Activated T-cell treated with anti-CD3 and anti-CD28 coated beads, Interleukin-2, amount 50 U/mL, for 4 hours (primary cell): ENCODE measurements at places on chromosomes 7 and 10. TPM values are rescaled to one million over a fixed set of nuclear protein-coding genes. Genes with fewer than 3 reads are reported as not detected.

DNA sequence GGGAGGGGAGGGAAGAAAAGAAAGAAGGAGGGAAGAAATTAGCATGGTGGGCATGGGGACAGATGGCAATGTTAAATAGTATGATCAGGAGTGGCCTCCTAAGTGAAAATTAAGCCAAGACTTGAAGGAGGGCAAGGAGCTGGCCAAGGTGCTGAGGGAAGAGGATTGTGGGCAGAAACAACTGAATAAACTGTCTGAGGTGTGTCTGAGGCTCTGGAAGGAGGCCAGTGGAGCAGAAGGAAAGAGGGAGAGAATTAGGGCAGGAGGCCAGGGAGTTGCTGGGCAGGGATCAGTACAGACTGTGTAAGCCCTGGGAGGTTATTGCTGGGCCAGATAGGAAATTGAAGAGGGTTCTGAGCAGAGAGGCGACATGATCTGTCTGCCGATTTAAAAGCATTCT lies 40.6 kb upstream of the VKORC1L1 start:
- DNase-seq: no peak

DNA sequence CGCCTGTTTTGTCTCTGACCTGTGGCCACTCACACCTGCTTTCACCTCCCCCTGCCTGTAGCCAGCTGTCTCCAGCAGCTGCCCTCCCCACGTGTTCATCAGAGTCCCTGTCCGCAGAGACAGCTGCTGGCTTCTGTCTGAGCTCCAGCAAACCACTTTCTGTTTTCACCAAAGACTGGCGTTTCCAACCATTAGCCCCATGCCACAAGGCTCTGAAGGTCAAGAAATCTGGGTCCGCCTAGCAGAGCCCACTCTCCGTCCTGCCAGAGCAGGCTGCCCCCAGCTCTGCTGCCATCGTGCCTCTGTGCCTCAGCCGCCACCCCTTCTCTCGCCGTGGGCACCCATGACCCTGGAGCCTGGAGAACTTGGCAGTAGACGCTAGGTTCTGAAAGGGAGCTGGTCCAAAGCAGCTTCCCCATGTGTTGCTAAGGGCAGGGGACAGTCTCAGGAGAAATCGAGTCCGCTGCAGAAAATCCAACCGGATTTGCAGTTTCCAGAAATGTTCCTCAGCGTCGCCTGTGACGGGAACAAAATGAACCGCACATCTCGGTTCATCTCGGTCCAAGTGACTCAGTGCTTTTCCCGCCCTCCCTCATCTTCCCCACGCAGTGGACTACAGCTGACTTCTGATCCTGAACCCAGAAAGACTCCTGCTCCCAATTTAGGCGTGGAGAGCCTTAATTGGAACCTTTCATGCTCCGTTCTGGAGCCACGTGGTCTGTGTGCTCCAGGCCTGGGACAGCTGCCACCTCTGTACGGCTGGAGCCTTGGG lies 28.0 kb downstream of the TMEM120A start:
- DNase-seq: no peak

GRCh38 chr10:113020838-113021237 lies 70.8 kb downstream of the TCF7L2 start:
- no peak for DNase-seq

DNA sequence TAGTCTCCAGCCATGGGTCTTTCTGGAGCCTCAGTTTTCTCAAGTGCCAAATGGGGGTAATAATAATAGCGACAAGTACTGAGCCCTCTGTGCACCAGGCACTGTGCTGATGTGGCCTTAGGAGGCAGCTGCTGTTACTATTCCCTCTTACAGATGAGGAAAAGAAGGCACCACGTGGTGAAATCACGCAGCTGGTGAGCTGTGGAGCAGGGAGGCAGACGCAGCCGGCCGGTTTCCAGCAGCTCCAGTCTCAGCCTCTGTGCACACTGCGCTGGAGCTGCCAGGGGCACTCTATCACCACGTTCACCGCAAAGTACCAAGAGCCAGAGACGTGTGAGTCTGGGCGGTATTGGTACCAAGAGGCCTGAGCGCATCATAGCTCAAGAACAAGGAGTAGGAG lies 9.6 kb downstream of the PYROXD2 start:
- DNase-seq: no peak

DNA sequence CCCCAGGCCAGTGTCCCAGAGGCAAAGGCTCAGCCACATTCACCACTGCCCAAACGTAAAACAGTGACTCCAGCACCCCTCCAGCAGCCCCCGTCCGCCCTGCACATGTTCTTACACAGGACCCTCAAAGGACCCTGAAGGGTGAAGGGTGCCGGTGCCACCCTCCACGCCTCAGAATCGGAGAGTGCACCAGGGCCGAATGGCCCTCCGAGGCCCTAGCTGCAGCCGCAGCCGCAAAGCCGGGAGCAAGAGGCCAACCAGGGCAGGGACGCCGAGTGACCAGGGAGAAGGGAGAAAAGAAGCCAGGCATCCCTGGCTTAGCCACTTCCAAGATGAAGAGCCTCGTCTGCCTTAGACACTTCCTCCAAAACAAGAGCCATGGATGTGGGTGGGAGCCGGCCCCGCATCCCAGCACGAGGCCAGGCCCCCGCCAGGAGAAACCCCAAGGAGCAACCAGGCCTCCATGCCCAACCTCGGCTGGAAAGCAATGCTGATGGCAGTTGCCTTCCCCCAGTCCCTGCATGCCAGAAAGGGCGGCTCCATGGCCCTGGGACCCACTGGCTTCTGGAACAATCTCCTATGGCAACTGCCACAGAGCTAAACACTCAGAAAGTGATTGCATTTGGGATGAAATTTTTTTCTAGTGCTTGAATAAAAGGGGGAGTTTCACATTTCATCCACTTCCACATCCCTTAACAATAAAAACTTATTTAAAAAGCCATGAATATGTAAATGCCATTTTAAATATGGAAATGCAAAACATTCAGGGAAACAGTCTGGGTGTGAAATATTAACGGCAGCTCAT lies 92.3 kb downstream of the MAD1L1 start:
- no peak for DNase-seq

- DNase-seq: no peak
Measured at GRCh38 chr7:17067691-17068090, 185.9 kb upstream of the AGR3 start.

DNA sequence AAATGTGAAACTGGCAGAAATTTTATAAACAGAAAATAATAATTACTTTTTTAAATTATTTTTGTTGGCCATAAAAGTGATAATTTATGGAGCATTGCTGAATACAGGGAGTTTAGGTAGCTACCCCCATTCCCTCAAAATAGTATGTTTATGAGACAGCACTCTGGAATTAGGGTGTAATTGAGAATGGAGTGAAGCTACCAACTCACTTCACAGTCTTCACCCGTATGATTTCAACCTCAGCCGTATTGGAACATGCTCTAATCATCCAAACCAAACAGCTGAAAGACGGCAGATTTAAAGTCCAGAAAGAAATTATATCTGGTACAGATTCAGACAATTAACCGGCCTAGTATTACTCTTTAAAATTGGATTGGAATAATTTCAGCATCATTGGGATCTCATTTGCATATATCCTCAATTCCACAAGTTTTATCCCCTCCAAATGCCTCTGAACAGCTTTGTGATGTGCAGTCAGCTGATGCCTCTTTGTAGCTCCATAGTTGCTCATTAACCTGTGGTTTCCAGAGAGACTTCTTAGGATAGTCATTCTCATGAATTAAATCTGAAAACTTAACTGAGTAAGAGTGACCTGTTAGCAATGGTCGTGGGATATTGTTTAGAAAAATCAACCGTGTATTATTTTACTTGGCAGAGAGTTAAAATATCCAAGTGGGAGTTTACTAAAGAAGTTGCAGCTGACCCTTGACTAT lies 59.1 kb upstream of the GJD4 start:
- DNase-seq: no peak

GRCh38 chr7:39827571-39827970 lies 122.5 kb upstream of the CDK13 start:
- DNase-seq: no peak

DNA sequence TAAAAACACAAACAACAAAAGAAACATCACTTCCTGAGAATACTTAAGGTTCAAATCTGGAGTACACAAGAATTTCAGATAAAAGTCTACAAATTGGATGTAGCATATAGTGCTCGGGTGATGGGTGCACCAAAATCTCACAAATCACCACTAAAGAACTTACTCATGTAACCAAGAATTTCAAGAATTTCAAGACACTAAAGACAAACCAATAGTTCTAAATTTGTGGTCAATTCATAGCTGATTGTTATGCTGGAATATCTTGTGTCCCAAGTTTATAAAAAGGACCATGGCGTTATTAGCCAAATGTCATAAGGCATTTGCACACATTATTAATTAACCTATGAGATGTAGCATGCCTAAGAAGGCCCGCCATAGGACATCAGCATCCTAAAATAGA lies 1204.1 kb upstream of the AUTS2 start:
- DNase-seq: no peak

DNA sequence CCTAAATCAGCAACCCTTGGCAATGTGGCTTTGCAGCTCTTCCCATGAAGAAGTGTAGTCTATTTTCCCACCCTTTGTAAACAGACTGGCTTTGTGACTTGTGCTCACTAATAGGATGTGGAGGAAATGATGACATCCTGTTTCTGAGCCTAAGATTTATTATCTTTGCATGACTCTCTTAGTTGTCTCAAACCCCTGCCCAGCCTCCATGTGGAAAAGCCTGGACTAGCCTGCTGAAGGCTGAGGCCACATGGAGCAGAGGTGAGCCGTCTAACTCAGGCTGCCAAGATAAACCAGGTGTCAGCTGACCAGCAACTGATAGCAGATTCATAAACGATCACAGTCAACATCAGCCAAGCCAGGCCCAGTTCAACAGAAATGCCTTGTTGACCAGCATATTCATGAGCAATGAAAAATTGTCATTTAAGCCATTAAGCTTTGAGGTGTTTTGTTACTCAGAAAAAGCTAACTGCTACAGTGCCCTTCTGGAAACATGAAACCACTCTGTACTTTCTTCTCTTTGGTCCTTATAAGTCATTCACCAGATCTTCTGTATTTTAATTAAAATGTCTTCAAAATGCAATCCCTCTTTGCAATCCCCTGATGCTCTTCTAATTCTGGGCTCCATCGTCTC lies 586.3 kb upstream of the ANKRD30A start:
- no peak for DNase-seq

DNA sequence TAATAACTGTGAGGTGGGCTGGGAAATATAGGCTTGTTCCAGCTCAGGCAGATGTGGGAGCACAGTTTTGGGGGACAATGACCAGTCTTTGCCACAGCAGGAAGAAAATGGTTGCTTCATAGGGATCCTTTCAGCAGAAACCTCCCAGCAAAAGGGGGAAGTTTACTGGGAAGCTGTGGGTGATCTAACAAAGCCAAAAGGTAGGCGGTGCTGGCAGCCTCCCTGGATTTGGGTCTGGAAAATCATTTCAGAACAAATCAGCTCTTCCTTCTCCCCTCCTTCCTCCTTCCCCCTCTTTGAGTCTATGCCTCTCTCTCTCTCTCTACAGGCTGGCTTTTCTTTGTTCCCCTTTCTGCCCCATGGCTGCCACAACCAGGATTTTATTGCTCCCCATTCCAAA lies 16.2 kb downstream of the RPS24 start:
- no peak for DNase-seq

DNA sequence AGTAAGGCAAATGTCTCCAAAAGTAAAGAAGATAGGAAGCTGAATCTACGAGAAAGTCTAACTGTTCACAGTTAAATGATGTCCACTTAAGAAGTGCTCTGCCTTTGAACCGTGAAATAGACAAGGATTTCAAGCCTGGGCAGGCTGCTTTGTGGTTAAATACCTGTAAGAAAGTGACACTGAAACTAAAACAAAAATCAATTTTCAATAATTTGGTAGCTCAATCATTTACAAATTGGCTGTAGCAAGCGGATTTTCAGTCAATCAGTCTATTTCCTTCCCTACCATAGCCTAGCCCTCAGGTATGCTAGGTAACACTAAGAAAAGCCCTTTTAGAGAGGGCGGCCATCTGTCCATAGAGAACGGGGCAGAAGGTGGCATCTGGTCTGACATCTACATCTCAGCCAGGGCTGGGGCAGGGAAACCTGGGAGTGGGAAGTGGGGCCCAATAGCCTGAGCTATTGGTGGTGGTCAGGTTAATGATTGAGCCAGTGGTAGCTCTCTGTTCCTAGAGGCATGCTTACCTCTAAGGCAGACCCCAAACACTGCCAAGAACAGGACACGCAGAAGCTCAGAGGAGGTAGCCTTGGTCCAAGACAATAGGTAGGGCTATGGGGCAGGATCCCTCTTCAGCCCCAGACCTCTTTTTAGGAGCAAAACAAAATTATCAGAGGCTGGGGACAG lies 223.2 kb downstream of the CCSER2 start:
- no peak for DNase-seq

- DNase-seq: no peak
Measured at GRCh38 chr7:127901895-127902703, 129.1 kb downstream of the LRRC4 start.

- no peak for DNase-seq
Measured at GRCh38 chr7:152006336-152006735, 19.1 kb upstream of the GALNT11 start.

GRCh38 chr7:114502454-114503254 lies 88.0 kb downstream of the FOXP2 start:
- no peak for DNase-seq

Gene TBATA
- not detected for total RNA-seq

Gene HYAL4
- total RNA-seq: not detected

Gene NMT2
- total RNA-seq: 6.9 TPM

Gene HOXA11
- not detected for total RNA-seq
